ENCODE measurements at places on chromosomes 4 and X.
A peak's percentile ranks its signal among the peaks of the same experiment; 100 is the strongest.

DNA sequence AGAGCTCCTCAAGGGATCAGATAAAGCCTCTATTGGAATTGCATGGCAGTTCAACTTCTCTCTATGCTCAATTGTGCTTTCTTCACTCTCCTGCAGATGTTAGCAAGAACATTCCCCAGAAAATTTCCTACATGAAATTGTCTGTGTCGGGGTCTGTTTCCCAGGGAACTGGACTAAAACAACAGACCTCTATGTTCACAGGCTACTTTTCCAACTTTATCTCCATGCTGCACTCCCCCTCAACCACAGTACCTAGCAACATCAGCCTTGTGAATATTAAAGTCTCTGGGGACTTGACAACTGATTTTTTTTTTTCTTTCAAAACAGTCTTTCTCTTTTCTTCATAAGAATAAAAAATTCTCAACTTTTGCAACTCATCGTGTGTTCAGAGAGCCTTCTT is 1470.8 kb upstream of the ADGRL3 start:
- no peak for DNase-seq

DNA sequence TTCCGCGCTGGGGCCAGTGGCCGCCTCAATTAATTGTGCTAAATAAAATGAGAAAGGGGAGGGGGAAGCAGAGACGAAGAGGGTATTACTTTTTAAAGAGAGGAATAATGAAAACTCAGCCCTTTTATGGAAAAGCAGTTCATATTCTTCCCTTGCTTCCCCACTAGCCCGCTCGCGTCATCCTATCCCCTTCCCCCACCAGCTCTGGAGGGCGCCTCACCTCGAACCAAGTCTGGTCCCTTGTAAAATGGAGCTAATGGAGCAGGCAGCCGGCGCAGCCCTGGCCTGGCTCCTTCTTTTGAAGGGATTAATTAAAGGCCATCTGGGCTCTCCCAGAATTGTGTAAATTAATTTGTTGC is 511 bp upstream of the NKX6-1 start:
- no peak for DNase-seq

DNA sequence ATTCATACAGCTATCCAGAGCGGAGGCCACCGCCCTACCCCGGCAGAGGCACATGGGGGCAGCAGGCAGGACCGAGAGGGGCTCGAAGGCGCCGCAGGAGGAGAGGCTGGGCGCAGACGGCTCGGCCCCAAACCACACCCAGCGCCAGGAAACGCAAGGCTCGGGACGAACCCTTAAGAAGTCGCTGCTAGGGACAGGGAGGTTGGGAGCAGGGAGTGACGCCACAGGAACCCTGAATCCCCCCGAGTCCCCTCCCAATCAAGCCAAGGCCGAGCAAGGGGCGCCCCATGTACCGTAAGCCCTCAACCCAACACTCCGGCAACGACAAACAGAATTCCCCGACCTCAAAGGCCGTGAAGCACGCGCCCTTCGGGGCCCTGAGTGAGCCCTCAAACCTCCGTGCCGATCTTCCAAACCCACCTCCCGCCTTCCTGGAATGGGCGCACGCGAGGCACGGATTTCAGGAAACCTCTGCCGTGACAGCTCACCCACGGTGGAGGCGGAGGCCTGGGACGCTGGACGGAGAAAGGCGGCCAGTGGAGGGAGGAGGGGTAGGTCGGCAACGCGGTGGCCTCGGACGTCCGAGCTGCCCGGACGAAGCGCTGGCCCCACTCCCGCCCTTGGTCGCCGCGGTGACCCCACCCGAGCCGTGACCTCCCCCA is 1.8 kb downstream of the ZFYVE28 start:
- no peak for DNase-seq

DNA sequence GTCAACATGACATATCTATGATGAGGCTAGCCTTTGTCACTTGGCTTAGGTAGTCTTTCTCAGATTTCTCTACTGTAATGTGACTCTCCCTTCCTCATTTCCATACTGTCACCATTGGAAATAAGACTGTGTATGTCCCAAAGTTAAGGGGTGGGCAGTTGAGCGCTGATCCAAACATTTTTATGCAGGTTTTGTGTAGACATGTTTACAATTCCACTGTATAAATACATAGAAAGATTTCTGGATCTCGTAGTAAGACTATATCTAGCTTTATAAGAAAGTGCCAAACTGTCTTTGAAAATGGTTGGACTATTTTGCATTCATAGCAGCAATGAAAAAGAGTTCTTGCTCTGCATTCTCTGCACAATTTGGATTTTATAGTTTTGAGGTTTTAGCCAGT is 227.2 kb downstream of the GPM6A start:
- DNase-seq, result no peak

DNA sequence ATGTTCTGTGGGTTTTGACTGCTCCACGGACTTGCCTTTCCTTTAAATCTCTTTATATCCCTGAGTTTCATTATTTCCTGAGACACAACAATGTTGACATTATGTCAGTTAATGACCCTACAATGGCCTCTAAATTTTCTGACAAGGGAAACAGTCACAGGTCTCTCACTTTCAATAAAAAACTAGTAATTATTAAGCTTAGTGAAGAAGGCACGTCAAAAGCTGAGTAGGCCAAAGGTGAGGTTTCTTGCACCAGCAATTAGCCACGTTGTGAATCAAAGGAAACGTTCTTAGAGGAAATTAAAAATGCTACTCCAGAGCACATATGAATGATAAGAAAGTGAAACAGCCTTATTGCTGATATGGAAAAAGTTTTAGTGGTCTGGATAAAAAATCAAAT is 930.2 kb upstream of the GRID2 start:
- DNase-seq, result no peak

GRCh38 chr4:93495346-93495745 is 333.2 kb upstream of the ATOH1 start:
- DNase-seq, result no peak

- DNase-seq, result no peak
These were observed 29.4 kb upstream of the OPHN1 start for GRCh38 chrX:68462653-68463052.

- no peak for DNase-seq
These were observed 145.7 kb downstream of the AMMECR1 start for GRCh38 chrX:110172215-110172614.

GRCh38 chr4:8763966-8764901 is 107.4 kb downstream of the HMX1 start:
- no peak for DNase-seq

DNA sequence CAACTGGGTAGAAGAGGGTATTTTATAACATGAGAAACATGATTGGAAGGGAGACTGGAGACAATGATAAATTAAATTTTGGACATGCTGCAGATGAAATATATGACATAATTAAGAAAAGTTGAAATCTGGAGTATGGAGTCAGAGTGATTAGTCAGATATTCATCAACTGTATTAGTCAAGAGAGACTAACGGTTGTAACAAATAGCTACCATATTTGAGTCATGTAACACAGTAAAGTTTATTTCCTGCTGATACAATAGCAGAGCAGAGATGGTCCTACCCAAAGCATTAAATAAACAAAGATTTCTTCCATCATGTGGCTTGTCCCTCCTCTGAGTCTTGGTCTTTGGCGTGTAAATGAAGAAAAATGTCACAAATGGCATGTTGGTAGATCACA is 321.3 kb downstream of the GALNTL6 start:
- DNase-seq, result peak; percentile 5

DNA sequence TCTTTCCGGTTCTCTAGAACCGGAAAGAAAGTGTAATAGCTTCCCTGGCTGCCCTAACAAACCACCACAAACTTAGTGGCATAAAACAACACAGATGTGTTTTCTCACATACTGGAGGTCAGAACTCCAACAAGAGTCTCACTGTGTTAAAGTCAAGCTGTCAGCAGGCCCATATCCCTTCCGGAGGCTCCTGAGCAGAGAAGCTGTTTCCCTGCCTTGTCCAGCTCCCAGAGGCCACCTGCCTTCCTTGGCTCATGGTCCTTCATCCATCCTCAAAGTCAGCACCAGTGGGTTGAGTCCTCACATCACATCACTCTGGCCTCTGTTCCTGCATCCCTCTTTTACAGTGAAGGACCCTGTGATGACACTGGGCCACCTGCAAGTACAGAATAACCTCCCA is 49.8 kb upstream of the HMX1 start:
- no peak for DNase-seq

GRCh38 chr4:136670265-136670664 is 862.0 kb downstream of the PCDH18 start:
- no peak for DNase-seq

GRCh38 chr4:147969573-147970385 is 237.9 kb downstream of the ARHGAP10 start:
- no peak for DNase-seq

GRCh38 chrX:57265126-57265525 is 21.4 kb upstream of the FAAH2 start:
- no peak for DNase-seq

DNA sequence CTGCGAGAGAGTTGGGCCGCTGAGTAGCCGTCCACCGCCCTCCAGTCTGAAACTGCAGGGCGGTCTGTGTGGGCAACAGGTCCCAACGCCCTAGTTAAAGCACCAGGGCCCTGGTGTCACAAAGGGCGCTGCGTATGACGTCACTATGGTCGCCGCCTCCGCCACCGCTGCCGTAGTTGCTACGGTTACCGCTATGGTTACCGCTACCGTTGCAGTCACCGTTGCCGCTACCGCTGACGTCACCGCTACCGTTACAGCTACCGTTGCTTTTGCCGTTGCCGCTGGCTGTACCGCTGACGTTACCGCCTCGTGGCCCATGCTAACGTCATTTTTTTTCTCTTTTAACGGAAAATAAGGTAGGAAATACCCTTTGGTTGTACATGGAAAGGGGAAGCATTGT is at the start of gene PPP1R2C:
Gene PPP1R2C, minus strand, starts transcription at position 68 of the 400 bp plus-strand sequence. CDS start 84 bp downstream, outside the sequence.
- DNase-seq, result no peak

- no peak for DNase-seq
These were observed 39.5 kb upstream of the PTPN13 start for GRCh38 chr4:86554646-86555045.

DNA sequence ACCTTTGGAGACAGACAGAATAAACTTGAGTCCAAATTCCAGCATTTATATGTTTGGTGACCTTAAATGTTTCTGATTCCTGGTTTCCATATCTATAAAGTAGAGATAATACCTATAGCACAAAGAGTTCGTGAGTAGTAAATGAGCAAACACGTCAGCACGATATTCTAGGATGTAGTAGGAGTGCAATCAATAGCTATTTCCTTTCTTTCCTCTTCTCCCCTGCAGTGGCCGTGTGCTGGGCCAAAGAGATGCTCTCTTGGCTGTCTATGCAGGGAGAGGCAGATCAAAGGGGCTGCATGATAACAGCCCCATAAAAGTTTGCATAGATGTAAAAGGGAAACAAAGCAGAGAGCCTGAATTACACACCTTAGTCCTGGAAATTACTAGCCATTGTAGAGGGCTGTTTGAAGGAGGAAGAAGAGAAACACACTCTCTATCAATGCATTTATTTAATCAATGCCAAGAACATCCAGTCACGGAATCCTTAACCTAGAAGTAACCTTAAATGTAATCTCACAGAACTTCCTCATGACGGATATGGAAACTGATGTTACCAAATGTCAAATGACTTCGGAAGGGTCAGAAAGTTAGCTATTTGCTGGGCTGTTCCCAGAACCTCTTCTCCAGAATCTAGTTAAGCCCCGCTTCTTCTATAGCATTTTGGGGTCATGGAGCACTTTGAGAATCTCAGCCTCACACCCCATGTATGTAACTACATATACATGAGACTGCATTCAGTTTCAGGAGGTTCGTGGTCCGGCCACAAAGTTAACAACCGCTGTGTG is 35.5 kb upstream of the PLAC8 start:
- DNase-seq, result no peak

- DNase-seq, result no peak
These were observed 6.8 kb upstream of the SASH3 start for GRCh38 chrX:129772796-129773431.

DNA sequence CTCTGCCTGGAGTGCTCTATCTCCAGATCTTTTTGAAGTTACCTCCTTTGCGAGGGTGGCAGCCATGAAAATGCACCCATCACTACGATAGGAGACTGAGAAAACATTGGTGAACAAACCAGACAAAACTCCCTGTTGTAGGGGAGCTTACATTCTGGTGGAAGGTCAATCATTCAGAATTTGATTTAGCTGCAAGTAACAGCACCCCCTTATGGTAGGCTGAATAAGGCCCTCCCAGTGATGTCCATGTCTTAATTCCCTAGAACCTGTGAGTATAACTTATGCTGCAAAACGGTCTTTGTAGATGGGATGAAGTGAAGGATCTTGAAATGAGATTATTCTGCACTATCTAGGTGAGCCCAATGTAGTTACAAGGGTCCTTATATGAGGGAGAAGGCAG is 5.6 kb upstream of the TEC start:
- DNase-seq, result no peak

DNA sequence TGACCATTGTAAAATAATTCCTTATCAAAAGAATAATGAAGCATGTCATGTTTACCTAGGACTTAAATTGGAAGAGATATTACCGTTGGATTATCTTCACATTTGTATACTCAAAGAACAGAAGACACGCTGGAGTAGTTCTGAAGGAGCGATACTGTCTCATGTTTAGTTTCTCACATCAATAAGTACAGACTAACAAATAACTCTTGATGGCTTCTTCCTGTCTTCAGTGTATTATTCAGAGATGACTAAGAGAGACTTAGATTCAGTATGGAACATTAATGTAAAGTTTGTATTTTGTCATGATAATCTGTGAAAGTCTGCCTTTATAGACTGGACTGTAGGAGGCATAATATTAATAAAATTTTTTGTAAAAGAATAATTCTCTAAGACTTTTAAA is 72.7 kb downstream of the SPRY1 start:
- no peak for DNase-seq

GRCh38 chr4:35250331-35250730 is 994.0 kb downstream of the ARAP2 start:
- DNase-seq, result no peak

DNA sequence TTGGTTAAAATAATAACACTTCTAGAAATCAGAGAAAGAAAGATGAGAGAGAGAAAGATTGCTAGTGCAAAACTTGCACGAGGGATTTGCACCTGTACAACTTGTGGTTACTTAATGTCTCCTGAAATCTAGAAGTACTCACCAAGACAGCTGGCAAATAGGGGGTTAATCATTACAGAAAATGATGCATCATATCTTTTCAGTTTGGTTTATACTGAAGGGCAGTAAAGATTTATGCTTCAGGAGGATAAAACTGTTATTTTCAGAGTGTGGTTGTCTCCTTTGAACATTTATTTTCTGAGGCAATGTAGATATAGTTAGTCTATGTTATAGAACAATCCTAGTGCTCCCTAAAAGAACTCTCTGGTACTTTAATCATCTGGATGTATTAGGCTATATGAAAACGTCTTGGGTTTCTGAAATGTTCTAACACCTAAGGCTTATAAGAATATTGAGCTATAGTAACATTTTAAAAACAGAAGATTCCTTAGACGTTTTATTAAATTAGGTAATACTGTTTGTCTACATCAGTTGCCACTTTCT is 13.3 kb downstream of the ATOH1 start:
- no peak for DNase-seq

DNA sequence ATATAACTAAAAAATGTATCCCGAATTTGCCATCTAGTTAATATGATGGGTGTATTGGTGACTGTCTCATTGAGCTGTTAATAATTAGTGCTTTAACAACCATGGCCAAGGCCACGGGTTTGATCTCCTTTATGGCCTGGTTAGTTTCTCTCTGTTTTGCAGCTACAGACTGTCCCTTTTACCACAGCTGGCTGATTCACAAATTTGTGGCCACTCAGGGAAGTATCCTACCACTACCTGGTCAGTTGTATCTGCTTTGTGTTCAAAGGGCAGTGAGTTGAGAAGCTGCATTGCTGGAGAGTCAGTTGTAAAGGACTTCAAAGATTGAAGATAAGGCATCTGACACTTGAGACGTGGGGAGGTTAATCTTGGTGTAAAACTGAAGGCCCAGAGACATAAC is 219.1 kb upstream of the BMP3 start:
- no peak for DNase-seq

All from GM04504 (cell line).